ENCODE measurements at places on chromosomes 1 and 21.

DNA sequence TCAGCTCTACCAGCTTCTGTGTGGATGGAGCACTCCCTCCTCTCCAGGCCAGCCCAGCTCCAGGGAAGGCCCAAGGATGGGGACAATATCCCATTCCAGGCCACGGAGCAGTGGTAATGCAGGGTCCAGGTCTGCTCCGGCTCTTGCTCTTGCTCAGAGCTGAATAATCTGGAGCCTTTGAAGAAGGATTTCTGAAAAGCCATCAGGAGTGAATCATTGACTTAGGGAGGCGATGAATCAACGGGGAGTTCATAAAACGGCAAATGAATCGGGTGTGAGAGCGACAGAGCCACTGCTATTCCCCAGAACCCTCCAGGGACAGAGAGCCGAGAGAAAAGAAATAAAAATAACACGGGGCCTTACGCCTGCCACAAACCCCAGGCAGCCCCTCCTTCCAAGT, 7.7 kb downstream of the POU3F1 start:
- DNase-seq, result no peak

GRCh38 chr1:173206816-173207568, at the start of gene TNFSF4:
TSS of gene TNFSF4 (minus strand) at chr1:173207331. CDS start at chr1:173207176, 155 bp downstream.
- no peak for DNase-seq

GRCh38 chr1:7151978-7152377, 366.7 kb downstream of the CAMTA1 start:
- DNase-seq, result no peak

DNA sequence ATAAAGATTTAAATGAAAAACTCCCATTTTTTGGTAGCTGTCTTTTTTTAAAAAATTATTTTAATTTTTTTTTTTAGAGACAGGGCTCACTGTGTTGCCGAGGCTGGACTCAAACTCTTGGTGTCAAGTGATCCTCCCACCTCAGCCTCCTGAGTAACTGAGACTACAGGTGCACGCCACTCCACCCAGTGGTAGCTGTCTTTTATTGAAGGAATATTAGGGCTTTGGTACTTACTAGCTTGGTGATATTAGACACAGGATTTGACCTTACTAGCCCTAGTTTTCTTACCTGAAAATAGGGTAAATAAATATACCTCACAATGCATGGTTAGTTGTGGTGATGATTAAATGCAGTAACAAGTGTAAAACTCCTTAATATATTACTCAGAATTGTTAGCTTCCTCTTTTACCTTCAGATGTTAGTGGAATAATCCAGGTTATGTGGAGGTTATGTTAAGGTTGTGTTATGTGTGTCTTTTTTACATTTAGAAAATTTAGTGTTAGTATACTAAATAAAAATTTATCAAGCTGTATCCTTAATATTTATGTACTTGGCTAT, 66.8 kb downstream of the PHACTR4 start:
- DNase-seq, result no peak

DNA sequence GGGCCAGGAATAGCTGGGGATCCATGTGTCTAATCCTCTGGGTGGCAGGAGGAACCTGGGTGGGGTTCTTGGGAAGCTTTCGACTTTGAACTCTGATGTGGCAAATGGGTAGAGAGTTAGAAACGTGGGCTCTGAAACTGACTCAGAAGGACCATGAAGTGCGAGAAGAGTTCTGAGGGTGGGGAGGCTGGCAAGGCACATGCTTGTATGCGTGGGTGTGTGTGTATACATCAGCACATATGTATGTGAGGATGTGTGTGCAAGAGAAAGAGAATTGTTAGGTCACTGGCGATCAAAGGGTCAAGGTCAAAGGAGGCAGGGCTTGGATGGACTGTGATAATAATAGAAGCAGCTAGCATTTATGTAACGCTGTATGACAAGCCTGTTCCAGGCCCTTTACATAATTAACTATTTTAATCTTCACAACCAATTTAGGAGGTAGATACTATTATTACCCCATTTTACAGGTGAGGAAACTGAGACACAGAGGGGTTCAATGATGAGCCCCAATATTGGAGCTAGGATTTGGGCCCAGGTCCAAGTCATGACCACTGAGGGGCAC, 84.5 kb upstream of the POU3F1 start:
- no peak for DNase-seq

GRCh38 chr1:61491497-61491896, 233.4 kb downstream of the TM2D1 start:
- no peak for DNase-seq

DNA sequence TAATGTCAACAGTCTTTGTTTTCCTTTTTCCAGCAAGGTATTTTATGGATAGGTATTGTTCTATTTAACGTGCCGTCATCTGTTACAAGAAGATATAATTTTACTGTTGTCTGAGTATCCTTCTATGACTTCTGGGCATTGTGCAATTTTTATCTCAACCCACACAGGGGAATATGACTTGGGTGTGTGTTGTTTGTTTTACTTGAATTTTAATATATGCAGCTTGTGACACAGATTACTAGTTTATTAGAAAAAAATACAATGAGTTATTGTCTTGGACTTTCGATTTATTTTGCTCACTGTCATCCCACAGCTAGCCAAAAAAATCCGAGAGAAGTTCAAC, 111.9 kb downstream of the CACHD1 start:
- no peak for DNase-seq

DNA sequence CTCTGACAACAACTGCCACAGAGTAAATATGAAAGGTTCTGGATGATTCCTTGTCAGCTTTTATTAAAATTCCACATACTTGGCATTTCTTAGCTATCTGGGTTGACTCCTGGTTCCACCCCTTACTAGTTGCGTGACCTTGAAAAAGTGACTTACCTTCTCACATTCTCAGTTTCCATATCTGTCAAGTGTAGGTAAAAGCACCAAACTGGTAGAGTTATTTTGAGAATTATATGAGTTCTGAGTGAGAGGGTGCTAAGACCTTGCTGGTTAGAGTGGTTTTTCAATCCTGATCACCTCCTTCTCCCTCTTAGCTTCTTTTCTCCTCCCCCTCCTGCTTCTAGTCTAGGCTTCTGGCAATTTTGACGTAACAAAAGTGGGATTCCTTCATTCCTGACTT, 83.4 kb upstream of the ABCD3 start:
- DNase-seq, result no peak

DNA sequence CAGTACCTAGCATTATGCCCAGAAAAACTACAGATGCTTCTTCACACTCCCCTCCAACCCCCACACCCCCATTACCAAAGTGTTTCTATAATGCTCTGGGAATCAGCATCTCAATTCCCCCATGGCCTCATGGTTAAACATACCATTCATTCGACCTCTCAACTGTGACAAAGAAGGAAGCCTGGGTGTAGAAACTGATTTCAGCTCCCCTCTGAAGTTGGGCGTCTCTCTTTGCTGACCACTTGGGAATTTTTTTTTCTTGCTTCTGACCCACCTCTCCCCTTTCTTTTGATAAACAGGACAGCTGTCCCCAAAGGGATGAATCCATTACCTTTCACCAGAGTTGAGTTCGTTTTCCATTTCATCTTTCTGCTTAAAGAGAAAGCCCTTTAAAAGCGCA, 116.4 kb upstream of the HOOK1 start:
- DNase-seq, result no peak

GRCh38 chr21:45289655-45290515, 2.2 kb upstream of the POFUT2 start:
- DNase-seq, result no peak

- no peak for DNase-seq
Observed at GRCh38 chr1:212656730-212657129, 42.9 kb downstream of the BATF3 start.

DNA sequence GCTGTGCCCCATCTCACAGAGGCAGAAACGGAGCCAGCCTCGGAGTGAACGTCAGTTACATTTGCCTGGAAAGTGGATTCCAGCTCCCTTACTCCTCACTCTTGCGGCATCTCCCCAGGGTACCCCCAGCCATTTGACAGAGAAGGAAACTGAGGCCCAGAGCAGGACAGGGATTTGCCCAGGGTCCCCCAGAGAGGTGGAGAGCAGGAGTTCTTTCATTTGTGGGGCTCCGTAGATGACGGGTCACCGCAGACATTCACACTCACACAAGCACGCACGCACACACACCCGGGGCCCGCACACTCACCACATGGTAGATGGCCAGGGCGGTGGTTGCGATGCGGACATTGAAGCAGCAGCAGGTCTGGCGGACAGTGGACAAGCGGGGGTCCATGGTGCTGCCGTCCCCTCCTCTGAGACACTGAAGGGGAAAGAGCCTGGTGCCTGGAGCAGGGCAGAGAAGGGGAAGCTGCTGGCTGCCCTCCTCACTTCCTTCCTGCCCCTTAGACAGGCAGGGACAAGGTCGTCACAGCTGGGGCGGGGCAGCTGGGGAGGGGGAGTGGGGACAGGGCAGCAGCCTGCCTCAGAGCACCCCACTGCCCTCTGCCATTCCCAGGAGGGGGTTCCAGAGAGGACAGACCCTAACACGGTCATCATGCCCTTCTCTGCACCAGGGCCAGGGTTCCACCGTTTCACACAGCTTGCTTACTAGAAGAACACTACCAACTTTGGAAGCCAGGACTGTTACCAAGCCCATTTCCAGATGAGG, at the start of gene LAPTM5:
Gene LAPTM5 (minus strand): TSS at position 423 of the 769 bp plus-strand sequence. CDS start 29 bp downstream, at position 394.
- no peak for DNase-seq

Measured in NCI-H524 (cell line).